Stimulated activated CD8-positive, alpha-beta memory T cell treated with anti-CD3 and anti-CD28 coated beads, Interleukin-15, amount 100 ng/mL, for 4 hours (primary cell): ENCODE measurements at places on chromosomes 12 and 14.

- DNase-seq, result peak; percentile 21
Observed at GRCh38 chr12:6563448-6564050, 4.5 kb downstream of the NOP2 start.

DNA sequence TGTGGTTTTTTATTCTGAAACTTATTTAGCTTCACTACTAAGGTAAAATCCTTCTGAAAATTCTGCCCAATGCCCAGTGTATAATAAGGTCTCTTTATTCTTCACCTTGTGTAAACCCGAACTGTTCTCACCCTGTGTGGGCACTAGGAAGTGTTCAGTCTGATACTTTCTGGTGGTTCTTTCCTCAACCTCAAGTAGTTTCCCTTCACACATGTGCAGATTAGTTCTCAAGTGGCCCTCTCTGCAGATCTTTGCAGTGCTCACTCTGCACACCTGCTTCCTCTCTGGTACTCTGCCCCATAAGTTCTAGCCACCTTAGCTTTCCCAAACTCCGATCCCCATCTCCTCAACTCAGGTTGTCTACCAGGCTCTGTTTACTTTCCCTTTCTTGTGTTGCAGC, 61.6 kb downstream of the RAD51B start:
- no peak for DNase-seq

DNA sequence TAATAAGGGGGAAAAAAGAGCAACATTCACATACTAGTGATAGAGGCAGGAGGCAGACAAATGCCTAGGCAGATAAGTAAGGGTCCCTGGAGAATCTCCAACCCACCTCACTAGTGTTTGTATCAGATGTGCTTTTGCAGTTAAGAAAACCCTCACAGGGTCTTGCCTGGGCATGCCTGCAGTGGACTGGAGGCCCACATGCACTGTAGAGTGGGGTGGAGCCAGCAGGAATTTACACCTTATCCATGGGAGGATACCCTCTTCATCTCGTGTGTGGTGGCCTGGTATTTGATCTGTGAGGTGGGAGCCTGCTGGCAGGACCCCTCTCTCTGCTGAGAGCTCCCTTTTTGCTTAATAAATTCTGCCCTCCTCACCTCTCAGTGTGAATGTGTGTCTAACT, 238.0 kb upstream of the SLC16A7 start:
- DNase-seq, result no peak

DNA sequence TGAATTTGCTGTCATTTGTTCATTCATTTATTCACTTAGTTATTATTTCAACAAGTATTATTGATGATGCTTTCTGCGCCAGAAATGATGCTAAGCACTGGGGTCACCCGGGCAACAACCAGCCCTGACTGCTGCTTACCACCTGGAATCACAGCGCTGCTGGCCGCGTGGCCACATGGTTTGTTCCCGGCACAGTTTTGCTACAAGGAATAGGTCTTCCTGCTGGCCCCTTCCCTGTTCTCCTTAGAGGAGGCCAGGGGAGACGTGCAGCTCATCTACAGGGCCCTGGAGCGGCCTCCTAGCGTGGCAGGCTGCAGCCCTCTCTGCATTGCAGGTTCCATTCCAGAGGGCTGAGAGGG, 7.0 kb downstream of the JDP2 start:
- DNase-seq, result no peak

DNA sequence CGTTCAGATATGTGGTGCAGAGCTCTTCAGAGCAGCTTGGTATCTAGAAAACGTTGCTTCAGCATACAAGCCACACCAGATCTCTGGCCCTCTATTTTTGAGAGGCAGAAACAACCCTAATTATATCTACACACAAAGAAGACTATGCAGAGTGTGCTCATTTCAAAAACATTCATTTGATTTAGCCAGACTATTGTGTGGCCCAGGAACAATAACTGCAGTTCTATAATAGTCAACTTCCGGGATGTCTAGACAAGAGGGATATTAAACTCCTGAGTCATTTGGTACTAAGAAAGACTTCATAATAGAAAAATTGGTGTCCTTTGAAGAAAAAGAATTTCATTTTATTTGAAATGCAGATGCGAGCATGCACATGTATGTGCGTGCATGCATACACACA, 153.8 kb downstream of the PELI2 start:
- DNase-seq, result no peak

GRCh38 chr12:80217011-80217535, 117.7 kb downstream of the OTOGL start:
- no peak for DNase-seq

GRCh38 chr12:52362118-52362726, 5.1 kb downstream of the KRT85 start:
- DNase-seq, result no peak

DNA sequence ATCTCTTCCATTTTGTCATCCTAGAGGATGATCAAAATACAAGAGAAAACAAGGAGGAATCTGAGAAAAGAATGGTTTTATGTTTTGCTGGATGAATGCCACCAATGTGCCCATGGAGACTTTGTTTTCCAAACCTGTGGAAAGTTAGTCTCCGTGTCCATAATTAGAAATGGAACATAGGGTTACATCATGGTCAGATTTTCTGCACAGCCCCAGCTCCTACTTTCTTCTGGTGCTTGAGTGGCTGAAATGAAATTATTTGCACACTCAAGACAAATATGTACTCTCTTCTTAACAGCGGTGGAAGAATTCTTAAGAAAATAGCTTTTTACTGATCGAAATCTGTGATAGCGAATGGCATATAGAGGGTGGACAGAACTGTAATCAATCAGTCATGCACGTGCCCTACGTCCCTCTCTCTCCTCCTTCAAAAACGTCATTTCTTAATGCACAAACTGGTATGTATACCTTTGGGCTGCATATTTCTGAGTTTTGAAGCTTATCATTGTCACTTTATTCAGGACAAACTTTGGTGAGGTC, 825.2 kb downstream of the AACS start:
- DNase-seq, result no peak

DNA sequence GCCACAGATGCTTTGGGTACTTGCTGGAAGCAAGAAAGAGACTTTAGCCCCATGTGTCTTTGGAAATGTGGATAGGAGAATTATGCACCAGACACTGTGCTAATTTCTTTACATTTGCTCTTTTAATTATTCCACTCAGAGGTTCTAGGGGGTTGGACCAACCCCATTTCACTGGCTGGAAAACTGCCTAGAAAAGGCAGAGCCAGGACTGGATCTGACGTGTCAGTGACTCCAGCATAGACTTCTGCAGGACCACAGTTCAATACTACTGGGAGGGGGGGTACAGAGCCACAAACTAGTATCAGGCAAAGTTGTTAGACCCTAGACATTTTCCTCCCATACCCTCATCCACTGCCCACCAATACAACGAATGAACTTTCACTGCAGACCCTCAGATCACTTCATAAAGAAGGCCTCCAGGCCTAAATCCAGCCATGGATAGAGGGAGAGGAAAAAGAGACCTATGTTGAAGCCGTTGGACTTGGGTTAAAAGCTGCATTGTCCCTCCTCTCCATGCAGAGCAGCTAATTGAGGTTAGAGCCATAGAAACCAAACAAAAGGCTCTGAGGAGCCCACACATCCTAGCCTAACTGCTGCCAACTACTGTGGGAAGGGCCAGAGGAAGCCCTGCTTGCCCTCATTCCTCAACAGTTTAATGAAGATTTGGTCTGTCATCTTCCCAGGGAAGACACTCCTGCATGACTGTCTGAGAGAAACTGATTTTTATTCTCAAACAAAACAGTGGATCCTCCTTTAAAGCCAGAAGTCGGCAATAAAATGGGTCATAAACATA, 68.7 kb downstream of the STON2 start:
- DNase-seq, result no peak

DNA sequence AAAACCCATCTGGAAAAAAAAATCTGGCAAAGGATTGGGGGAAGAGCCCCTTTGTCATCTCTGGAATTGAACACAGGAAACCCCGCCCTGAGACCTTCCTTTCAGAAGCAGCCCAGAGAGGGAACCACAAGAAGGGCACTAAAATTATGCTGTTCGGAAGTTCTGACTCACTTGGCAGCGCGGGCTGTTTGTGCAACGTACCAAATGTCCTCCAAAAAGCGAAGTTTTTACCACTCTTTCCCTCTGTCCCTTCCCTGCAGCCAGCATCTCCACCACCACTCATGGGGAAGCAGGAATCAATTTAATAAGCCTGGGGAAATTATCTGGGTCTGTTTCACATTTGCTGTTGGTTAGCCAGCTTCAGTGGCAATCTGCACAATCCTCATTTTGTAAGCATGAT, 3.2 kb upstream of the SYNE3 start:
- DNase-seq, result peak; percentile 40

DNA sequence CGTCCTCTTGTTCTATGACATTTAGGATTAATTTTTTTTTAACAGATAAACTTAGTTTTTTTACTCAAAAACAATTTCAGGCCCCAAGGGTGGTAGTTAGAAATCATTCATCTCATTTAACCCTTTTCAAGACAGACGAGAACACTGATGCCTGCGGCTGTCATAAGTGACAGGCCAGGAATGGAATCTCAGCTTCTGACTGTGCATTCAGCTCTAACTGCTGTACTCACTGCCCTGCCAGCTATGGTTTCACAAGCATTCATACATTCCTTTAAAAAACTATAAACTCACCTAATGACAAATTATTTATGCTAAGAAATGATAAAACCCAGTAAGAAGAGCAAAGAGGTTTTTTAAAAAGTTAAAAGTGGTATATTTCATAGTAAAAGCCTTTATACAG, 8.8 kb downstream of the DENND5B start:
- no peak for DNase-seq

GRCh38 chr12:10718279-10718821, 4.8 kb downstream of the YBX3 start:
- DNase-seq, result no peak
